Right hindlimb (tissue), 1 donor: ENCODE measurements at places on chromosomes 3 and 15.

- DNase-seq = peak; percentile 49
These were observed 169.7 kb upstream of the BFSP2 start for GRCh38 chr3:133230195-133230594.

- DNase-seq = no peak
These were observed 221.1 kb downstream of the SLCO3A1 start for GRCh38 chr15:92074646-92075045.

DNA sequence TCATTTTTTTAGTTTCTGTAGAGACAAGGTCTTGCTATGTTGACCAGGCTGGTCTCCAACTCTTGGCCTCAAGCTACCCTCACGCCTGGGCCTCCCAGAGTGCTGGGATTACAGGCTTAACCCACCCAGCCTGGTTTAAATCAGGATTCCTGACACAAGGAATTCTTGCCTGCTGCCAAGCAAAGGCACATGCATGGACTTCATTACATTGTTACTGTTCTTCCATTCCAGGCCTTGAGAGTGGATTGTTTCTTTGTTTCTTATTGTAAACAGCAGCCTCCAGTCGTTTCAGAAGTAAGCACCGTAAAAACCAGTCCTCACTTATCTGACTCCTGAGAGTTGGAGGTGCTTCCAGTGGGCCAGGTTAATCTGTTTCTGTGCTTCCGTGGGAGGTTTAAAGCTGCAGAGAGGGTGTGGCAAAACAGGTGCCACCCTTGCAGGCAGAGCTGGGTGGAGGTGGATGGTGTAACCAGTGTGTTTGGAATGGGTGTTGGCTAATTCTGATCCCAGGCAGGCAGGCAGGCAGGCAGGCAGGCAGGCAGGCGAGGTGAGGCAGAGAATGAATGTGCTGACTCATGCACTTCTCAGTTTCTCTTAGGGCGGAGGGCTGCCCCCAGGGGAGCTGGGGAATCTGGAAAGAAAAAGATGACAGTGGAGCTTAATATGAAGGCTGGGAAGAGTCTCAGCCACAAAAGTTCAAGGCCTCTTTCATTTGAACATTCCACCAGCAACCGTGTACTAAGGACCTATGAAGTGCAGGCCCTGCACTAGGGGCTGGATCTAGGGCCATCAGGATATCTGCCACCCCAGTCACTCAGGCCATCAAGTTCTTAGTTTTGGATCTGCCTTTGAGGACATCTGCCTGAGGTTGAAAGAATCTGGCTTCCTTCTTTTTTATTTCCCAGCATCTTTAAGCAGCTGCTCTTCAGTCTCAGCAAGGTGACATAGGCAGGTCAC is 37.0 kb upstream of the CDCP1 start:
- no peak for DNase-seq

DNA sequence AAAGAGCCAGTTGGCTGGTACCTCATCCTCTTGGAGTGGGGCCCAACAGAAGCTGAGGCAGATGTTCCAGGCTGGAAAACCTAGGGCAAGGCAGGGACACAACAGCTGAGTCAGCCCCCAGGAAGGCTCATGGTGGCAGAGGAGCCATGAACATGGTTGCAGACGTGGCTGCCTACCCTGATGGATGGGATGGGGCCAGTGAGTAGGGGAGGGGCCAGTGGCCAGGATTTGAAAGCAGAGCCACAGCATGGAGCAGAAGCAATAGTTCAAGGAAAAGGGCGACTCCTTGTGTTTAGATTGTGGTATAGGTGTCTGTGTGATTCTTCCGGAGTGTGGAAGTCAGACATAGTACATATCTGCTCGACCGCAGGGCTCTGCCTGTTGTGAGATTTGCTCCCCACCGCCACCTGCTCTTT is 24.2 kb downstream of the PXYLP1 start:
- peak; percentile 60 for DNase-seq

GRCh38 chr3:49519916-49520385 is 34.3 kb upstream of the BSN start:
- DNase-seq = no peak

DNA sequence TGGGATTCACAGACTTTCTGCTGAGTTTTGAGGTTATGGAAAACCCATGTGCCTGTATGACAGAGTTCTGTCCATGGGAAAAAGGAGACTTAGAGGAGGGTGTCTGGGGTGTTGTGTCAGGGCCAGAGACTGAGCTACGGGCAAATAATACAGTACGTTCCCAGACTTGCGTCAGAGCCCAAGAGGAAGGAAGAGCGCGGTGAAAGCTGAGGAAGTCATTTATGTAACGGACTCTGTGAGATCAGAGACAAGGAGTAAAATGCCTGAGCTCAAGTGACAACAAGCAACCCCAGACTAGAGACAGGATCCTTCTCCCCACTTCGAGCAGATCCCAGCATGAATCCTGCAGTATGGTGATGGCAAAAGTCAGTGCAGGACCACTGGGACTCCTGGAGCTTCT is 368.6 kb upstream of the MCTP2 start:
- DNase-seq = no peak

DNA sequence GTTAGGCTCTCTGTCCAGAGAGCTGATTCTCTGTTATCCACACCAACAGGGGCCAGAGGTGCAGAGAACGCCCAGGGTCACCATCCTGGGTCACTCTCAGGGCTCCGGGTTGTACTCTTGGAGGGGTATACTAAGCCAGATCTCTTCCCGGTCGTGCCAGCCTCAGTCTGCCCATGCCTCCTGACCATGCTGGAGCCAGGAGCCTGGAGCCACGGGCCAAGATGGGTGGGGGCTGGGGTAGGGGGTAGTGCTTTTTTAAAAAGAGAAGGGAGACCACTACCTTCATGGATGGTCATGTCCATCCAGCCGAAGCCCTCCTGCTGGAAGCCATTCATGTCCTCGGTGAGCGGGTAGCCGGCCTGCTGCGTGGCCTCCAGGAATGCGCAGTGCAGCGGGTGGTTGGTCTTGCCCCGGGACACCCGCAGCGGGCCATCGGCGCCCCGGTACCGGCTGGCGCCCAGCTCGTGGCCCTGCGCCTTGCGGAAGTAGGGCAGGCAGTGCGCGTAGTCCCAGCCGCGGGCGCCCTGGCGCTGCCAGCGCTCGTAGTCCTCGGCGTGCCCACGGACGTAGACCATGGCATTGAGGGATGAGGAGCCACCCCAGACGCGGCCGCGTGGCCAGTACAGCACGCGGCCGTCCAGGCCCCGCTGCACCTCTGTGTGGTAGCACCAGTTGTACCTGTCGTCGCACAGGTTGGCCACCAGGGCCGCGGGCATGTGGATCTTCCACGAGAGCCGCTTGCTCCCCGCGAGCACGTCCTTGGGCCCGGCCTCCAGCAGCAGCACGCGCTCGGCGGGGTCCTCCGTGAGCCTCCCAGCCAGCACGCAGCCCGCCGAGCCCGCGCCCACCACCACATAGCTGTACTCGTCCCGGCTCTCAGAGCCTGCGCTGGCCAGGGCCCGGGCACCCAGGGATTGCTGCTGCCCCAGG is 22.9 kb downstream of the CHDH start:
- DNase-seq = no peak

- no peak for DNase-seq
These were observed 532 bp upstream of the RTP1 start for GRCh38 chr3:187196573-187197334.

- peak; percentile 86 for DNase-seq
These were observed 747 bp upstream of the ZNF592 start for GRCh38 chr15:84747416-84748273.

GRCh38 chr15:35427091-35427490 is 118.9 kb downstream of the DPH6 start:
- no peak for DNase-seq

- DNase-seq = no peak
These were observed 103.9 kb upstream of the UBP1 start for GRCh38 chr3:33544126-33544525.

GRCh38 chr3:27728195-27729087 is 6.3 kb upstream of the EOMES start:
- DNase-seq = no peak

- peak; percentile 62 for DNase-seq
These were observed at the start of gene CHRNB4 for GRCh38 chr15:78641102-78641748. TSS of gene CHRNB4 (minus strand) at chr15:78641210. CDS start at chr15:78641133, 77 bp downstream.

GRCh38 chr15:82545478-82545877 is 5.2 kb upstream of the RPS17 start:
- no peak for DNase-seq

GRCh38 chr3:21441821-21442220 is 309.2 kb downstream of the ZNF385D start:
- no peak for DNase-seq

- no peak for DNase-seq
These were observed 241.3 kb upstream of the LRTM1 start for GRCh38 chr3:55169161-55169560.

DNA sequence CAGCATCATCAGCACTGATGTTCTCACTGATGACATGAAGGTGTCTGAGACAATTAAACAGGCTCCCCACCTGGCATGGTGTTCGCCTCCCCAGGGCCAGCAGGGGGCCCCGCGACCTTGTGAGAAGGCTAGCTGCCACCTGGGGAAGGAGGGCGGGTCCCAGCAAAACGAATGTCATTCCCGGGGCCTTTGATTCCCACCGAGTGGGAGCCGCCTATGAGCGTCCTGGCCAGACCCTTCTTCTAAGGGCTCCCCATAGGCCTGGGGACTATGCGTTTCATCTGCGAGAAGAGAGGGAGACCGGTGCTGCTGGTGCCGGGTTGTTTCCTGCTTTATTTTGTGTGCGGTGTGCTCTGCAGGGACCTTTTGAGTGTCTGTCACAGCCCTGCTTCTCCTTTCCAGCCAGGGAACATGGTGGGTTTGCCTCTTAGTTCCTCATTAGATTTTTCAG is 20.5 kb upstream of the MINDY4B start:
- DNase-seq = no peak

GRCh38 chr15:49421991-49422390 is 1.1 kb upstream of the FGF7 start:
- DNase-seq = peak; percentile 46

DNA sequence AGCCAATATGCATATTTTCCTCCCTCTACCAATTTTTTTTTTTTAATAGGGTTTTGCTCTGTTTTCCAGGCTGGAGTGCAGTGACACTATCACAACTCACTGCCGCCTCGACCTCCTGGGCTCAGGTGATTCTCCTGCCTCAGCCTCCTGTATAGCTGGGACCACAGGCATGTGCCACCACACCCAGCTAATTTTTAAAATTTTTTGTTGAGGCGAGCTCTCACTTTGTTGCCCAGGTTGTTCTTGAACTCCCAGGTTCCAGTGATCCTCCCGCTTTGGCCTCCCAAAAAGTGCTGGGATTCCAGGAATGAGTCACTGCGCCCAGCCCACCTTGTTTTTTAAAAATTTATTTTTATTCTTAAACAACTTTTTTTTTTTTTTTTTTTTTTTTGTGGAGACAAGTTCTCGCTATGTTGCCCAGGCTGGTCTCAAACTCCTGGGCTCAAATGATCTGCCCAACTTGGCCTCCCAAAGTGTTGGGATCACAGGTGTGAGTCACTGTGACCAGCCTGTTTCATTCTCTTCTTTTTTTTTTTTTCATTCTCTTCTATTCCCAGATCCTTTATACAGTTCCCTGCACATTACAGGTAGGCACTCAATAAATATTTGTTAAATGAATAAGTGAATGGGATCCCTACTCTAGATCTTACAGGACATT is 40.5 kb upstream of the PIK3CB start:
- DNase-seq = no peak

DNA sequence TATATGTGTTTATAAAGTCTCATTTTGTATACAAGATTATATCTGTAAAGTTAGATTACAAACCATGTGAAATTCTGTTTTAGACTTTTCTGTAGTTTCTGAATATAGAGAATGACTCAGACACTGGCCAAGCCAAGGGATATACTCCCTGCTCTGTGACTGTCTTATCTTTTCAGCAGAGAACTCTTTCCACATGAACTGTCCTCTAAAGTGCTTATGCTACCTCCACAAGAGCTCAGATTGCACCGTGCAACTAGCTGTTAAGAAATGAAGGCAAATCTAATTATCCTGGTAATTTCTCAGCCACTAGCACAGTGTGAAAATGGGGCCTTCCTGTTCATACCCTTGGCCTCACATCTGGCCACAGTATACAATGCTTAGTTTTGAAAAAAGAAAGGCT is 44.3 kb upstream of the CPNE4 start:
- DNase-seq = no peak

DNA sequence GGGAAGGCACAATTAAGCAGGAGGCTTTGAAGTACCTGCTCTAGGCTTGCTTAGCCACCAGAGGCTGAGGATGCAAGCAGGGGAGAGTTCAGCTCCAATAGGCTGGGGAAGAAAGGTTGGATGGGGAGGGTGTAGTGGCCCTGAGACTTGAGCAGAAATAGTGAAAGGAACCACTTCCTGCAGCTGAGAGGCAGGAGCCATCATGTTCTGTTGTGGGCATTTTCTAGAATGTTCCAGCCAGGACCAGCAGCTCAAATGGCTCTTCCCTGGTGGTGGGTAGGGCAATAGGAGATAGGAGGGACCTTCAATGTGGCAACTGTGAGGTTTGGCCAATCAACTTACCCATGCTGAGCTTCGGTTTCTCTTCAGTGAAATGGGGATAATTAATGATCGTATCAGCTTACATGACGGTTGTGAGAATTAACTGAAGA is 79.1 kb upstream of the CGNL1 start:
- DNase-seq = no peak

GRCh38 chr3:38116471-38117162 is 20.3 kb downstream of the ACAA1 start:
- DNase-seq = peak; percentile 16
